GM12892 (cell line): ENCODE measurements at places on chromosomes 1 and 21.

GRCh38 chr21:42557420-42557819 is 43.8 kb downstream of the SLC37A1 start:
- no peak for DNase-seq

DNA sequence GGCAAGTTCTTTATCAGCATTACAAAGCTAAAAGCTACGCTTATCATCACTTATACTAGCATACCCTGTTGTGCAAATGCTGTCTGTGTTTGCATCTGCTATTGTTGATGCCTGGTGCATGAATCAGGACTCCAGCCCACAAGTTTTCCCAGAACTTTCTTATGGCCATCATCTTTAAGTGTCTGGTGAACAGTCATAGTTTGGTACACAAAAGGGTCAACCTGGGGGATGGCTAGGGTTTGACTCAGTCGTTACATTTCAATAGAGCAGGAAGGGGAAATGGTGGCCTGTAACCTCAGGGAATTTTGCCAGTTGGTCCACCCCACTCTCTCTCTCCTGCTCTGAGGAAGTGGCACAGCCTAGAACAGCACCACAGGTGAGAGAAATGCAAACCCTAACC is 35.4 kb downstream of the SELL start:
- no peak for DNase-seq

DNA sequence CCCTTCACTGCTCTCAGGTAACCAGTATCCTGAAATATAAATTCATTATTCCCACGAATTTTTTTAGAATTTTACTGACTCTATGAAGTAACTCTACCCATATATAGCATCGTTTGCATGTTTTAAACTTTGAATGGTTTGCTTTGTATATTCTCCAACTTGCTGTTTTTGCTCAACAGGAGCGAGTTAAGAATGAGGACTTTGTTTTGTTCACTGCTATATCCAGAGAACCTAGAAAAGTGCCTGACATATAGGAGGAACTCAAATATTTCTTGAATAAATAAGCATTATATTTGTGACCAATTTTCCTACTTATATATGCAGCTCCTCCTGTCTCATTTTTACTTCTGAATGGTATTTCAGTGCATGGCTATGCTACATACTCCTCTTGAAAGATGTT is 43.4 kb downstream of the NUF2 start:
- no peak for DNase-seq

DNA sequence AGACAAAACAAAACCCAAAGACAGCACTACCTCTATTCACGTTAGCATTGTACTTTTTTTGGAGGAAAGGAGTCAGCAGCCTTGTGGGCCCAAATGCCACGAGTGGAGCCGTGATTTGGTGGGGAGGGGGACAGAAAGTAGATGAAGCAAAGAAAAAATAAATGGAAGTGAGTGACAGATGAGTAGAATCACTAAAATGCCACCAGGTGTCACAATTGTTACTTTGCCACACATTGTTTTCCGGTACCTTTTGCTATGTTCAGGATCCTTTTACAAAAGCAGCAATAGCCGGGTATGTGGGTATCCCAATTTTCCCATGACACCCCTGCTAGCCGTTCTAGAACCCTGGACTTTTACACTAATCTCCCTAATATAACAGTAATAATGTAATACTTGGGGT is 85.0 kb upstream of the AK4 start:
- no peak for DNase-seq

DNA sequence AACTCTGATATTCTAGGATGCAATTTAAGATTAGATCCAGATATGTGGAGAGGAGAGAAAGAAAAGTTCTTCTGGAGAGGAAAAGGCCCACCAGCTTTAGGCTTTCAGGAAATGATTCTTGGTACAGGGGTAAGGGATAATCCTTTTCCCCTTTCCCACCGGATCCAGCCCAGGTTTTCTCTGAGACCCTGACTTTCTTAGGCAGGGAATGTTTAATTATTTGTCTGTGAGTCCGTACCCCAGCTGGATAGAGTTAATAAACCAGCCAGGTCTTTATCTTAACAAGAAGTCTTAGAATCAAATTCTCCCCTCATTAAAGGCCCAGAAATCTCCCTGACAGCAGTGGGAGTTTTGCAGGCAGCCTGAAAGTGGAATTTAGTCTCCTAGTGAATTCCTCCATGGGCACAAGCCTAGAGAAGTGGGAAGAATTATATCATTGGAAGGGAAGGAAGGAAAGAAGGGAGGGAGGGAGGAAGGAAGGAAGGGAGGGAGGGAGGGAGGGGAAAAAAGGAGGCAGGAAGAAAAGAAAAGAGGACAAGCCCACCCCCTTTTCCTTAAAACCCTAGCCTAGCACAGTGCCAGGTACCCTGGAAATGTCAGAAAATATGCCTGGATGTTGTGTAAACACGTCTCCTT is 189.0 kb downstream of the PLPP3 start:
- no peak for DNase-seq

DNA sequence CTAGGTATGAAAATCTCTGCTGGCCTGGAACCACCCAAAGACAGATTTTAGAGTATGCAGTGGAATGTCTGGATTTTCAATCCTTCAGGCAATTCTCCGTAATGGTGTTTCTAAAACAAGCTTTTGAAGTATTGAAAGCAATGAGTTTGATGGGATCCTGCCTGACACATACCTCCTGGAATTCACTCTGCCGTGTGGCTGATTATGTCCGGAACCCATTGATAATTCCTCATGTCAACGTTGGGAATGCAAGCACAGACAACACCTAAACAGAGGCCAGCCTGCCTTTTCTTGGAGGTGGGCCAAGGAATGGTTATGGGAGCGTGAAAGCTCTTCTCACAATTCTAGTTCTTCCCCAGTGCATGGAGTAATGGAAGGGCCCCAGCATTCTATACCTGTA is 168.9 kb upstream of the HMCN1 start:
- no peak for DNase-seq

- no peak for DNase-seq
Observed at GRCh38 chr1:53410701-53411100, 48.5 kb upstream of the DMRTB1 start.
